ENCODE measurements at places on chromosomes 2 and 18. TPM values are rescaled to one million over a fixed set of nuclear protein-coding genes. Genes with fewer than 3 reads are reported as not detected.

The MGAT4A gene
- total RNA-seq: 0.98 TPM

The ST8SIA3 gene
- total RNA-seq: not detected

The ITGAV gene
- total RNA-seq: 76.1 TPM

The PAIP2B gene
- total RNA-seq: 0.35 TPM

The FAM136A gene
- total RNA-seq: 103 TPM

The SPP2 gene
- not detected for total RNA-seq

The COL4A4 gene
- total RNA-seq: 1.2 TPM

The PRKAG3 gene
- total RNA-seq: not detected

The DSC3 gene
- total RNA-seq: 2.2 TPM

The NPAS2 gene
- total RNA-seq: 114 TPM

The TRIM43 gene
- total RNA-seq: 0.07 TPM

The CENPA gene
- total RNA-seq: 57.9 TPM

The GALNT13 gene
- total RNA-seq: 9.9 TPM

The SOCS6 gene
- 32.6 TPM for total RNA-seq

The SLC14A1 gene
- total RNA-seq: 0.08 TPM

The GTF2A1L gene
- total RNA-seq: not detected

The HOXD13 gene
- 0.23 TPM for total RNA-seq

The NCKAP5 gene
- 0.92 TPM for total RNA-seq

The TUBA3E gene
- total RNA-seq: 0.14 TPM

The ST8SIA5 gene
- total RNA-seq: not detected

The IL1B gene
- 0.24 TPM for total RNA-seq

The FASTKD2 gene
- total RNA-seq: 34.4 TPM

The POLR1A gene
- 24.3 TPM for total RNA-seq

The POMC gene
- not detected for total RNA-seq

The AQP12A gene
- total RNA-seq: not detected

The TLX2 gene
- total RNA-seq: 0.44 TPM

The LAMA1 gene
- 0.07 TPM for total RNA-seq

The ECEL1 gene
- total RNA-seq: 0.15 TPM

The LYG2 gene
- total RNA-seq: not detected

The ZBTB7C gene
- 0.02 TPM for total RNA-seq

The ST3GAL5 gene
- total RNA-seq: 38.9 TPM

The STON1 gene
- 0.36 TPM for total RNA-seq

The PLA2R1 gene
- 1.7 TPM for total RNA-seq

The KIAA2012 gene
- not detected for total RNA-seq
